ENCODE measurements at places on chromosomes 1 and 21.

GRCh38 chr1:77539519-77540142 lies 142.8 kb downstream of the ZZZ3 start:
- no peak for DNase-seq

GRCh38 chr1:47229031-47229885 lies 2.8 kb downstream of the TAL1 start:
- DNase-seq = peak; percentile 88

DNA sequence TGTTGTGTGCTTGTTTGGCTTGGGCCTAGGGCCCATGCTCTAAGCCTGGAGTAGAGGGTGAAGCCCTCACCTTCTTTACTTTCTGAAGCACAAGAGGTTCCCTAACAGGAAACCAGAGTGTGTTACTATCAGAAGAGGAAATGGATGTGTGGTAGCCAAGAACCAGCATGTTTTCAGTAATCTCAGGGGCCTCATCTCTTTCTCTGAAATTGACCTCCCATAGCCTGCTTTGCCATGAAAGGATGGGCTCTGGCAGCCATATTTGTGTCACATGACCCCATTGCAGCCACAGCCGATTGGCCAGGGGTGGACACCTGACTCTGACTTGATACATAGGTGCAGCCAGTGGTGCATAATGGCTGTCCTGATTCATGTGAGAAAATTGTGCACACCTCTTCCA lies 18.6 kb downstream of the A3GALT2 start:
- DNase-seq = no peak

DNA sequence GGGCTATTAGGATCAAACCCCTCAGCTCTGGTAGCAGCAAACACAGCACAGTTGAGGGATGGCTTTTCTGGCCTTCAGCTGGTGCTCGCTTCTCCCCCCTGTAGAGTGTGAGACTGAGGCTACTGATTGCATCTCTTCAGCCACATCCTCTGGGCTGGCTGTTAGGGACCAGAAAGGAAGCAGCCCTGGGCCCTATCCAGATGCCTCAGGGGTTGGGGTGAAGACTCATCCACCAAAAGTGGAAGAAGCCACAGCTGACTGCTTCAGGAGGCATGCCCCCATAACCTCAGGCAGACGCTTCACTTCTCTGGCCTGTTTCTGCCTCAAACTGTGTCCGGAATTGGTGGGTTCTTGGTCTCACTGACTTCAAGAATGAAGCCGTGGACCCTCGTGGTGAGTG lies 6.2 kb upstream of the TMEM200B start:
- no peak for DNase-seq

- no peak for DNase-seq
Measured at GRCh38 chr1:232591344-232591743, 38.6 kb downstream of the SIPA1L2 start.

DNA sequence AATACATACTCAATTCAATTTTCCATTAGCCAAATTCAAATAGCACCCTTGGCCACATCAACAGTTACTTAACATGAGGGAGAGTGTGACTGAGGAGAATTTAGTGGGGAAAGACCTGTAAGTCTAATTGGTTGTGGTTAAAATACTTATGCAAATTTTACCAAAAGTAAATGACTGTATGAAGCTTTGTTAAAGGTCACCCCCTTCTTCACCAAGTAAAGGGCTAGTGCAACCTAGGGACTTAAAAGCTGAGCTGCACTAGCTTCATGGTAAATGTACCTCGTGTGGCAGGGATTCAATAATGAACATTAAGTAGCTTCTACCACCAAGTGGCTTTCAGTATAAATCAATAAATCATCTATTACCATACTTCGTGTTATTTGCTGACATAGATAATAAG lies 372.0 kb downstream of the NTNG1 start:
- no peak for DNase-seq

DNA sequence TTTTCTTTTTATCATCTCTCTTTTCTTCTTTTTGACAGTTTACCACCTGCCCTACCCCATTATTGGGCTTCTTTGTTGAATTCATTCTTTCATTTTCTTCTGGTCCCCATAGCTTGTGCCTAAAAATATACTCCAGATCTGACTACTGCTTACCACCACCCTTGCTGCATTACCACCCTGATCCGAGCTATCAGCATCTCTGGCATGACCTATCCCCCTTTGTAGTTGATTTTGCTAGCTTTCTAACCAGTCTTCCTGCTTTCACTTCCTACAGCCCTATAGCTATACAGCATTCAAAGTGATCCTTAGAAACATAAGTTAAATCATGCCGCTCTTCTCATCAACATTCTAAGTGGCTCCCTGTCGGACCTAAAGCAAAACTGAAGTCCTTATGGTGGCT lies 59.4 kb upstream of the MPC2 start:
- DNase-seq = no peak

GRCh38 chr1:154857441-154858215 lies 12.5 kb downstream of the KCNN3 start:
- no peak for DNase-seq

GRCh38 chr1:168217664-168218063 lies 8.1 kb upstream of the SFT2D2 start:
- no peak for DNase-seq

- no peak for DNase-seq
Measured at GRCh38 chr1:223298701-223299100, 65.3 kb downstream of the SUSD4 start.

- DNase-seq = no peak
Measured at GRCh38 chr1:108814343-108815125, 42.4 kb downstream of the AKNAD1 start.

- DNase-seq = peak; percentile 14
Measured at GRCh38 chr1:77742011-77742555, 17.6 kb downstream of the USP33 start.

DNA sequence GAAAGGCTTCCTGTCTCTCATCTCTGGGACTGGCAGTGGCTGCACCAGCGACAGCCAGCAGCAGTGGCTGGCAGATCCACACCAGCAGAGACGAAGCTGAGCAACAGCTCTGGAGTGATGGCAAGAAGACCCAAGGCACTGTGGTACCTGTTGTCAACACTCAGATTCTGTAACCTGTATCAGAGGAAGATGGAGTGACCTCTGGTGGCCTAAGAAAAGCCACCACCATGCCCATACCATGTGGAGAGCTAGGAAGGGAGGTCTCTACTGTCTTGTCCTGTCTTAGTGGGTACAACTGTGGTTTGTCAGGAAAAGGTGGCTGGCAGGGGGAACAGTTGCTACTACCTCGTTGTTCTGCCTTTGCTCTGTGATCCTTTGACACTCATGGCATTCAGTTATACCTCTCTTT lies 22.5 kb upstream of the RHBDL2 start:
- no peak for DNase-seq

DNA sequence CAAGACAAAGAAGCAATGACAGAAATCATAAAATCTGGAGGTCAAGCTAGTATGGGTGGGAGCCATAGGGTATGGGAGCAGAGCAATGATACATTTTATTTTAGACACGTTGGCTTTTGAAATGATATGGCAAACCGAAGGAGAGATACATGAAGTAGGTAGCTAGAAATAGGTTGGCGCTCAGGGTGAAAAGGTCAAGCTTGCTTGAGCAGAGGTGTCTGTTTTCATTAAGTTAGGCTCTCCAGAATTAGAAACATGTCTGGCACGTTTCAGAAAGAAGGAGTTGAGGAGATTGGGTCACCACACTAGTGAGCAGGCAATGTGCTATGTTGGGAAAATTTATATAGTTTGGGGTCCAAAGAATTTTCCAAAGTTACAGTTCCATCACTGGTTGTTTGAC lies 151.4 kb downstream of the AMY1C start:
- no peak for DNase-seq

GRCh38 chr1:6292102-6292501 lies 31.2 kb upstream of the GPR153 start:
- DNase-seq = no peak

- DNase-seq = no peak
Measured at GRCh38 chr1:23187637-23188036, 19.0 kb upstream of the LUZP1 start.

DNA sequence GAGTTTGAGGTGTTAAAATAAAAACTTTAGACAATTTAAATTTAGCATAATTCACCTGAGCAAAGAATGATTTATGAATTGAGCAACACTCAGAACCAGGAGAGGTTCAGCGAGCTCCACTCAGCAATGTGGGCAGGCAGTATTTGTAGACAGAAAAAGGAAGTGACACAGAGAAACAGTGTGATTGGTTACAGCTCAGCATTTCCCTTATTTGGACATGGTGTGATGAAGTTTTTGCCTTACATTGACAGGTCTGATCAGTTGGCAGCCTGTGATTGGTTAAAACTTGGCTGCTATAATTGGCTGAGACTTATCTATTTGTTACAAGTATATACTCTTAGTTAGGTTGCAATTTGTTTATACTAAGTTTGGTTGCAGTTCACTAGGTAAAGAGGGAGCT lies 621.2 kb upstream of the PRMT6 start:
- no peak for DNase-seq

DNA sequence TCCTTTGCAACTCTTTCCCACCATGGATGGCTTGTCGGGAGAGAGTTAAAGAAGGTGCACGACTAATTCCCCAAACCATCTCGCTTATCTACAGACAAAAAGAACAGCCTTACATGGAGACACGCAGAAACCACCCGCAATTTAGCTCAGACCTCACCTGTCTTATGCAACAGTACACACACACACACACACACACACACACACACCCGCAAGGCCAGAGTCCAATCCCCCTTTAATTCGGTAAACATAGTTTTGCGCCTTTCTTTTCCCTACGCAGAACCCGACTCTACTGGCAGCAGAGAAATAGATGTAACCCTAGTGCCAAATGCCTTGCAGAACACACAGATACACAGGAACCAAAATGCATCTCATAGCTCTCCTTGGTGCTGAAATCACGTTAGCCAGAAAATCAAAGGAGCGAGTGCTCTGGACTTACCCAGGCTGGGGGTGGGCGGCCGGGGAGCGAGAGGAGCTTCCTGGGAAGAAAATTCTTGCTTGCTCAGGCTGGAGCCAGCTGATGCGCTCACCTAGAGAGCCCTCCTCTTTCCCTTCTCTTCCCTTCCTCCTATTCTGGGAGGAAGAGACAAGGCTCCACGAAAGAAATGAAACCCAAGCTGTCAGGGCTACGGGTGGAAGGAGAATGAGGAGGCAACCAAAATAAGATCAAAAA lies 470 bp downstream of the TNR start:
- DNase-seq = no peak

DNA sequence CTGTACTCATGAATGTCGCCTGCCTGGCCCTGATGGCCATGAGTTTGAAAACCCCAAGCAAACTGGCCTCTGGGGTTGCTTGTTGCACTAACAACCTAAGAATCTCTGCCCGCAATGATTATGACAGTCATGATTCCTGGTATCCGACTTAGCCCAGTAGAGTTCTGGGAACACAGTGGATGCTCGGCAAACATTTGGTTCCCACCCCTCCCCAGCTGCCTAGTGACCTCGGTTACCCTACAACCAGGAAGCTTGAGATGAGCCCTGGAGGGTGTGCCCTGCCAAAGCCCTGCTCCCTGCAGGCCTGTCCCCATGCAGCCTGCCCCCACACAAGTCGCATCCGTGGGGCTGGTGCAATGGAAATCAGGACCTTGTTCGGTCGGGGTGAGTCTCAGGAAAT lies 76.0 kb upstream of the ZBTB40 start:
- DNase-seq = no peak

GRCh38 chr21:25029580-25029979 lies 577.7 kb downstream of the MRPL39 start:
- no peak for DNase-seq

- DNase-seq = no peak
Measured at GRCh38 chr1:40851643-40852042, 10.5 kb downstream of the CITED4 start.

- no peak for DNase-seq
Measured at GRCh38 chr21:32163386-32163785, 115.5 kb downstream of the MIS18A start.

- DNase-seq = no peak
Measured at GRCh38 chr1:31678681-31679080, 25.1 kb downstream of the COL16A1 start.

DNA sequence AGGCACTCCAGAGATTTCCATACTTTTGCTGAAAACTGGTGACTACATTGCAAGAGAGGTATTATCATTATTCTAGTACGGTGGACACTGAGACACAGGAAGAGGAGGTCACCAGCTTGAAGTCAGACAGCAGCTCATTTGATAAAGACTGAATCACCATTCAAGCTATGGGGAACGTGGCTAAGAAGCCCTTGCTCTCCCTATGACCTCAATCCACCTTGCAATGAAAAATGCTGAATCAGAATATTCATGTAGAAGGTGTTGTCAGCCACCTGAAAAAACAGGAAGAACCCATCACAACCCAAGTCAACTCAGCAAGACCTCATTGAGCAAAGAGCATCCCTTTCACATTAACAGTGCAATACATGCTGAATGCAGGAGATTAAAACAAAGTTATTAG lies 59.0 kb upstream of the FGGY start:
- no peak for DNase-seq

- peak; percentile 66 for DNase-seq
Measured at GRCh38 chr1:34885405-34886247, 26.1 kb upstream of the SMIM12 start.

DNA sequence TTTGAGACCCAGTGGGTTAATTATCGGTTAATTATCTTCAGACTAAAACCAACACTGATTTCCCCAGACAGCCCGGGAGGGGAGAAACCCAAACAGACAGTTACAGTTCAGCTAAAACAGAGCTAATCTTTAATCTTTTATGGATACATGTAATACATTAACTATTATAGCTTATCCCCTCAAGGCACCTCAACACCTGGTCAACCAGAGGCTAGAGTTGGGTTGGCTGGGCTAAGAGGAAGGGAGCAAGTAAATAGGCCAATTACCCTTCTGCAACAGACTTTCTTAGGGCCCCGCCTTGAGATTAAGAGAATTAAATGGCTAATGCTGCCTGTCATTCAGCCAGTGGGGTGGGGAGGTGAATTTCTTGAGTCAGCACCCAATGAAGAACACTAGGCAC lies 6.6 kb upstream of the MED18 start:
- DNase-seq = no peak

DNA sequence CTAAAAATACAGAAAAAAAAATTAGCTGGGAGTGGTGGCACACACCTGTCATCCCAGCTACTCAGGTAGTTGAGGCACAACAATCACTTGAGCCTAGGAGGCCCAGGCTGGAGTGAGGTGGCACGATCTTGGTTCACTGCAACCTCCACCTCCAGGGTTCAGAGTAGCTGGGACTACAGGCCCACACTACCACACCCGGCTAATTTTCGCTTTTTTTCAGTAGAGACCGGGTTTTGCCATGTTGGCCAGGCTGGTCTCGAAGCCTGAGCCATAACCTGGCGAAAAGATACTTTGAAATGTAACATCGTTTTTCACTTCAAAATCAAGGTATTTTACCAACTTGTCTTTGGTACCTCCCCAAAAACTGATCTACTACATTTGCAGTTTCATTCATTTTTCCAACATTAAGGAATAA lies 6.1 kb downstream of the GAS5 start:
- no peak for DNase-seq
